ENCODE measurements at places on chromosomes 1 and 21.

DNA sequence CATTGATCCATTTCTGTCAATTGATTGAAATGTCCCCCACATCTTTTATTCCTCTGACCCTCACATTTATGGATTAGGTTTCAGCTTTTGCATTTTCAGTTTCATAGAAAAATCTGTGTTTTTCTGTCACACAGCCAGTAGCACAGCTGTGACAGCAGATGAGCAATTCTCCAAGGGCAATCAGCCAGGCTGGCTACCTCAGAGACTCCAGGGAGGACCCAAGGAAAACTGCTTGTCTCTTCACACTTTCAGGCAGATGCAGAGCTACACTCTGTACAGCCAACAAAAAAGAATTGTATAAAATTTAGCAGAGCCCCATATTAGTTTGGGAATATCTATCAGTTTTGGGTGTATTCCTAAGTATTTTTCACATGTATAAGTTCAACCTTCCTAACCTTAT is 257.2 kb downstream of the LRRC7 start:
- no peak for DNase-seq

DNA sequence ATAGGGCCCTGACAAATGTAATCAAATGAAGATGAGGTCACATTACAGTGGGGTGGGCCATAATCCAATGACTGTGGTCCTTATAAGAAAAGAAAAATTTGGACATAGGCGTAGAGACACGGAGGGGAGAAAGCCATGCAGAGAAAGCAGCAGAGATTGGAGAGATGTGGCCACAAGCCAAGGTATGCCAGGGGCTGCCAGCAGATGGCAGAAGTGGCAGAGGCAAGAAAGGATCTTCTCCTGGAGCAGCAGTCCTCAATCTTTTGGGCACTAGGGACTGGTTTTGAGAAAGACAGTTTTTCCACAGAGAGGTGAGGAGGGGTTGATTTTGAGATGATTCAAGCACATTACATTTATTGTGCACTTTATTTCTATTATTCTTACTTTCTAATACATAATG is 355.1 kb downstream of the NPHP4 start:
- DNase-seq = peak; percentile 19

GRCh38 chr1:47814612-47815395 is 182.4 kb downstream of the TRABD2B start:
- no peak for DNase-seq

GRCh38 chr1:53521924-53522552 is 62.8 kb downstream of the DMRTB1 start:
- no peak for DNase-seq

GRCh38 chr1:9271861-9272595 is 20.7 kb upstream of the SPSB1 start:
- no peak for DNase-seq

DNA sequence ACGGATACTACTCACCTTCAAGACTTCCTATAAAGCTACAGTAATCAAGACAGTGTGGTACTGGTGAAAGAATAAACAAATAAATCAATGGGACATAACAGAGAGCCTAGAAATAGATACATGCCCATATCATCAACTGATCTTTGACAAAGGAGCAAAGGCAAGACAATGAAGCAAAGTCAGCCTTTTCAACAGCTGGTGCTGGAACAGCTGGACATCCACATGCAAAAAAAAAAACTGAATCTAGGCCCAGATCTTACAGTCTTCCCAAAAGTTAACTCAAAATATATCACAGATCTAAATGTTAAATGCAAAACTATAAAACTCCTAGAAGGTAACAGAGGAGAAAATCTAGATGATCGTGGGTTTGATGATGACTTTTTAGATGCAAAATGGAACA is 170.3 kb downstream of the MIS18A start:
- no peak for DNase-seq

DNA sequence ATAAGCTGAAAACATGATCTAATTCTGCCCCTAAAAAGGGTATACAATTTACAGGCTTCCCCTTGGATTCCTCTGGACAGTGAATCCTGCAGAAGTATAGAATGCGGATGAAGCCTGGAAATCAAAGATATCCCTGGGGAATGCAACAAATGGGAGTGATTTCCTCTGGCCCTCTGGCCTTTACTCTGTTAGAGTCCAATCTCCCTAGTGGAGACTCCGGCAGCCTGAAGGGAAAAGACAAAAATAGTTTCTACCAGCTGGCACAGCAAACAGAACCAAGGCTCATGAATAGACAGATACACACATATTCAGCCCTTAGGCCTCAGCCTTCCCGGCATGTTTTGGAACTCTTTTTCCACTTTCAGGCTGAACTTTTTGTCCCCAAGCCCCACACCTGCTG is 3.9 kb upstream of the LRRC52 start:
- DNase-seq = no peak

GRCh38 chr21:35909456-35910223 is 150.7 kb downstream of the SETD4 start:
- DNase-seq = no peak

GRCh38 chr21:27505516-27505915 is 538.6 kb upstream of the ADAMTS5 start:
- no peak for DNase-seq

DNA sequence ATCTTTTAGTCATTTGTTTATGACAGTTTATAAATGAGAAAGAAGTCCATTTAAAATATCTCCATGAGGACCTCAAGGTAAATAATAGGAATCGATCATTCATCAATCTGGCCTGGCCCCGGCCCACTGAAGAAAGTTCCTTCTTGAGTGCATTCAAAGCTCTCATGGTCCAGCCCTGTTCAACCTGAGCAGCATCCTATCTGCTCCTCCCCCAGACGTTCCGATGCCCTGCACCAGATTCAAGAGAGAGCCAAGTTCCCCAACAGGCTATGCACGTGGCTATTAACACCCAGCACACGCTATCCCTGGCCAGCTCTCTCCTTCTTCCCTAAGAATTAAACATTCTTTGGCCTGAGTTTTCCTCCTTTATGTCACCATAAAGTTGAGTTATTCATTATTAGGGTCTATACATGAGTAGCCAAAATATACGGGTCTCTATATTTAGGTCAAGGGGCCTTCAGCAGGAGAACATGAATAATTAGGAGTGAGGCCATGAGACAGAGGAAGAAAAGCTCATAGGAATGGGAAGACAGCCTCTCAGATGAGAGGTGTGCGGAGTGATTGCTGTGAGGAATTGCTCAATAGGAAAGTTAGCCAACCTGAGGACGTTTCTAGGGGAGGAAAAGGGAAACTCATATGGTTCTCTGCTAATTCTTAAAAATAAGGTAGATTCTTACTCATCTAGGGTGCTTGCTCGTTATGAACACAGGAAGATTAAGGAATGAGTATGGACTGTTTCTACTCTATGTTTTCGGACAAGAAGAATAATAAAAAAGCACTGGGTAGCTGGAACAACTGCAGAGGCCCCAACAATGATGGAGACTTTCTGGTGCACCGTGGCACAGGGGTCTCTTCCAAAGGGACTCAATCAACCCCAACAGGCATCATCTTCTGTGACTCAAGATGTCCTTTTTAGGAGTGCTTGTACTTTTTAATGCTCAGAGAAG is 23.6 kb downstream of the RUNX1 start:
- no peak for DNase-seq

- no peak for DNase-seq
Measured at GRCh38 chr1:31653717-31654473, 9.2 kb upstream of the PEF1 start.

- DNase-seq = peak; percentile 45
Measured at GRCh38 chr1:58922302-58923089, 138.6 kb upstream of the JUN start.

- no peak for DNase-seq
Measured at GRCh38 chr1:150928286-150928685, 2.1 kb downstream of the SETDB1 start.

DNA sequence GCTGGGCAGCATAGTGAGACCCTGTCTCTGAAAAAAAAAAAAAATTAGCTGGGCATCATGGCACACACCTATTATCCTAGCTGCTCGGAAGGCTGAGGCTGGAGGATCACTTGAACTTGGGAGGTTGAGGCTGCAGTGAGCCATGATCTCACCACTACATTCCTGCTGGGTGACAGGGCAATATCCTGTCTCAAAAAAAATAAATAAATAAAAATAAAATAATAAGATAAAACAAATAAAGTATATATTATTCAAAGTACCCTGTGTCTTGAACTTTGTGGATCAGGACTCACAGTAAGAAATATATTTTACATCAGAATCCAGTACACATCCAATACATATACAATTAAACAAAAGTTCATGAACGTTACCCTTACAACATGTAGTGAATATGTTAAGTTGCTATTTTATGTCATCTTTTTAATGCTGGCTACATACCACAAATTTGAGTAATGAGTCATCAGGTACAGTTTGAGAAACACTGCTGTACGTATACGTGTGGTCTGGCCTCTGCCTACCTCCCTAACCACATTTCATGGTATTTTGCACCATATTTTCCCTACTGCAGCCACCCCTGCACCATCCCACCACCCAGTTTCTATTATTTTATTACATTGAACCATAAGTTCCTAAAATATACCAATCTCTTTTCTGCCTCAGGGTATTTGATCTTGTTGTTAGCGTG is 4.4 kb downstream of the NME7 start:
- DNase-seq = peak; percentile 46

DNA sequence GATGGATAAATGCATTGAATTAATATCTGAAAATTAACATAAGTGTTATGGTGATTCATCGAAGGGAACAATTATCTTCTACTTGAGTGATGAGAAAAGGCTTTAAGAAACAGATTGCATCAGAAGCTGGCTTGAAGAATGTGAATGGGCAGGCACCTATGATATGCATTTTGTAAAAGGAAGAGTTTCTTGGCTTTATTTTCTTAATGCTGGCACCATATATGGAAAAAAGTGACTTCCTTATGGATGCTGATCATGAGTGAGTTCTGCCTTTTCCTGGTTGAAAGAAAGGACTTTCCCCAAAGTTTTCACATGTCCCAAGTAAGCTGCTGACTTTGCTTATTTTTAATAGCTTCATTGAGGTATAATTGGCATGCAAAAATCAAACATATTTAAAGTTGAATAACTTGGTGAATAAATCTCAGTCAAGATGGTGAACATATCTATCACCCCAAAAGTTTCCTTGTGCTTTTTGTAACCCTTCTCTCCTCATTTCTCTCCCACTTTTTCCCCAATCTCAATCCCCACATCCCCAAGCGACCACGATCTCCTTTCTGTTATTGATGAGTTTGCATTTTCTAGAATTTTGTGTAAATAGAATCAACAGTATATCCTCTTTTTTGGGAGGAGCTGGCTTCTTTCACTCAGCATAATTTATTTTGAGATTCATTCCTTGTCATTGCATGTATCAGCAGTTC is 74.2 kb downstream of the SPATA46 start:
- no peak for DNase-seq

GRCh38 chr1:18583326-18583941 is 47.2 kb upstream of the PAX7 start:
- DNase-seq = no peak

GRCh38 chr1:100380635-100381034 is 28.3 kb downstream of the CDC14A start:
- no peak for DNase-seq

DNA sequence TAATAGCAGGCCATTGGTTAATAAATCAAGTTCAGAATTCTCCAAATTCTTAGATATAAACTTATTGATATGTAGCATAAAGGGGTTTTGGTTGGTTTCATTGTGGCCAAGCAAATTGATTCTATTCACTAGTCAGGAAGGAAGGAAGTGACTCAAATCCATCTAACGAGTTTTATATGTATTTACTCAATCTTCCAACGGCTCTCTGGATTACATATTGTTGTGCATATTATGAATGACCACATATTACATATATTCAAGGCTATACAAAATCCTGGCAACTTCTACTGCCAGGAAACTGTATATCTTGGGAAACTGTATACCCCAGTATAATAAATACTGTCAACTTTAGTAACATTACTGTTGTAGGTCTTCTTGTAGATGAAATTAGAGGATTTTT is 20.1 kb upstream of the PDE4B start:
- no peak for DNase-seq

DNA sequence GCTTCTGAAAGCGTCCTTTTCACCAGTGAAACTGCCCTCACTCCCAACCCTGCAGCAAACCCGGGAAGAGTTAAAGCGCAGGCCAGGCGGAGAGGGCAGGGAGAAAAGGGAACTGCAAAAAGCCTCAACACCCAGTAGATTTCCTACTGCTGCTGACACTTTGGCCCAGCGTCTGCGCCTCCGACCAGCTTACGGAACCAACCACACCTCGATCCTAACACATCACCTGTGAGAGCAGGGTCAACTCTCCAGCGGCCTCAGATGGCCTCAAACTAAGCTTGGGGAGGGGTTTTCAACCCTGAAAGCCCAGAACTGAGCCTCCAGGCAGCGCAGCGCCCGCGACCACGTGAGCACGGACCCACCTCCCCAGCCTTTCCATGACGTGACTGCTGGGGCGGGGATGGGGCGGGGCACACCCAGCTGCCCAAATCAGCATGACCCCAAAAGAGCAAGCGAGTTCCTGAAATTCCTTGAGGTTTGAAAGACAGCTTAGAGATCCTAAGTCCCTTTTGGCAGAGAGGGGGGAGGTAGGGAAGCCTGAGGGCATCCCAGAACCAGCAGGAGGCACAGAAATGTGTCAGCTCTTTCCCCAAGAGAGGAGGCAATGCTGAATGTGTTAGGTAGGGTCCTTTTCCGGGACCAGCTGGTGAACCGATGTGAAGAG is 59.1 kb downstream of the ITPKB start:
- DNase-seq = peak; percentile 63

DNA sequence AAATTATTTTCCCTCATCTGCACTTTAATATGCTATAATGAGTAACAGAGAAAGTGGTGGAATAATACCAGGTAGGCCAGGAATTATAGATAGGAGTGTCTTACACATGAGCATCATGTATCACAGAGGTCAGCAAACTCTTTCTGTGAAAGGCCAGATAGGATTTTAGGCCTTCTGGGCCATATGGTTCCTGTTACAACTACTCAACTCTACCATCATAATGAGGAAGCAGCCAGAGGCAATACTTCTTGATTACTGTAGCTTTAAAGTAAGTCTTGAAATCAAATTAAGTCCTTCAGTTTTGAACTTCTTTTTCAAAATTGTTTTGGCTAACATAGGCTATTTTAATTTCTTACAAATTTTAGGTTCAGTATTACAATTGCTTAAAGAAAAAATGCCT is 32.1 kb upstream of the IGSF3 start:
- DNase-seq = no peak
